CD4-positive, alpha-beta T cell treated with Interleukin-12 subunit alpha and Interleukin-12 subunit beta, for 1 hour (primary cell): ENCODE measurements at places on chromosomes 6 and 20.

- DNase-seq = no peak
These were observed 754.1 kb downstream of the QKI start for GRCh38 chr6:164168595-164168994.

DNA sequence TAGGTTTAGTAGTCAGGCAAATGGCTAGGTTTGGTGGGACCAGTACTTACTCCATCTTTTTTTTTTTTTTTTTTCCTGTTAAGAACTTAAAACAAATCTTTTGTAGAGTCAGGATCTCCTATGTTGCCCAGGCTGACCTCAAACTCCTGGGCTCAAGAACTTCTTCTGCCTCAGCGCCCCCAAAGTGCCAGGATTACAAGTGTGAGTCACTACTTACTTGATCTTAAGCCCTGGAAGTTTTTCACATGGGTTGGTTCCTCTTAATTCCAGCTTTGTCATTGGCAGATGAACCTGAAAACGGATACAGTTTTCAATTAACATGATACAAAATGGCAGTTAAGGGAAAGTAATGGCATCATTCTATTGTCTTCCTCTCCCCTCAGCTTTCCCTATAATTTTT lies 179.4 kb upstream of the JAG1 start:
- DNase-seq = no peak

- DNase-seq = no peak
These were observed 45.2 kb downstream of the KIF16B start for GRCh38 chr20:16528078-16528477.

DNA sequence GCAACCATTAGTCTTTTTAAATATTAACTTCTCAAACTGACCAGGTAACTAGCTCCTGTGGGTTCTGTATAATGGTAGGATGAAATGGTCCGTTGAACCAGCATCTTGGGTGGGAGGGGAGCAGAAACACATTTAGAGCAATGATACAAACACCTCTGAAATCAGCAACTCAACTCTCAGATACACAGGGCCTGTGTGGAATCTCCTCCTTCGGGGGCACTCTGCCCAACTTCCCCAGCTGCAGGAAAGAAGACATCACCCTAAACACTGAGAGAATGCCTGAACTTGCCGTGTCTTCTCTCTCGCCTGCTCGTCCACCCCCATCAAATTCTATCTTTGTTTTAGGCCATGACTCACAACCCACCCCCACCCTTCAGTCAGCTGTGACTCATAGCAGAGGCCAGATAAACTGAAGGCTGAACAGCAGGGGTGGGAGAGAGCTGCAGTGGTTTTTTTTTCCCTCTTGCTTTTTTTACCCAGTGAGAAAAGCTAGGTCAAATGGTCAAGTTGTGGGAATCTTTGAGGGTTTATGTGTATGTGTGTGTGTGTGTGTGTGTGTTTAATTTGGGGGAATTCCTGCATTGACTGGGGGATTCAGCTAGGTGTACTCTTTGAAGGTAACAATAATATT lies 593.4 kb upstream of the JAG1 start:
- DNase-seq = no peak

GRCh38 chr20:52349806-52350205 lies 158.2 kb upstream of the ZFP64 start:
- no peak for DNase-seq

DNA sequence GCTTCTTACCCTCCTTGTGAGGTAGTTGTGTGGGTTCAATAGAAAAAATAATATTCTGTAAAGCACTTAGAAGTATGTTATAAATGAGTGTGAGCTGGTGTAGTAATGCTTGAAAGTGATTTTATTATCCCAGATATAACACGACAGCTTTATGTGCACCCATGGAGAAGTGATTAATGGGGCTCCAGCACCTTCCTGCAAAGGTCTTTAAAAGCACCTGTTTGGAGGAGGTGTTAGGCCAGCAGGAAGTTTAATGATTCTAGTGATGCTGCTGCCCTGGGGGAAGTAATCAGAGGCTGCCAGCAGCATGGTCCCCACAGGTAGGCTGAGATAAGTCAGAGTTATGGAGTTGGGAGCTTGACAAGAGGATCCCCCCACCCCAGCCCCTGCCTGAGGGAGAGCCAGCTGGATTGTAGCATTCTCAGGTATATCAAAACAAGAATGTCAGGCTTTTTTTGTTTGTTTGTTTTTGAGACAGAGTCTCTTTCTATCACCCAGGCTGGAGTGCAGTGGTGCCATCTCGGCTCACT lies 166.3 kb downstream of the PHACTR1 start:
- DNase-seq = no peak

DNA sequence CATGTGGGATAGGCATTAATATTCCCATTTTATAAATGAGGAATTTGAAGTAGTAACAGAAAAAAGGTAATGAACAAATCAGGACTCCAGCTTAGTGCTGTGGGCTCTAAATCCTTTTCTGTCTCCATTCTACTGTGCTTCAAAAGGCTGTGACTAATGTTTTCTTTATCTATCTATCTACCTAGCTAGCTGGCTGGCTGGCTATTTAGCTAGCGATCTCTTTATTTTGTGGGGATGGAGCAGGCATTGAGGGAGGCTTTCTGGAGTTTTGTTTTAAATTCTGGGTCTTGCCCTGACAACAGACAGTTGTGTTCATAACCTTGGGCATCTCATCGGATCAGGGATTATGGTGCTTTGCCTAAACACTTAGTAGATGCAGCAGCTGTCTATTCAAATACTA lies 139.2 kb downstream of the SOX4 start:
- no peak for DNase-seq

GRCh38 chr6:22421198-22421597 lies 124.4 kb upstream of the PRL start:
- no peak for DNase-seq

DNA sequence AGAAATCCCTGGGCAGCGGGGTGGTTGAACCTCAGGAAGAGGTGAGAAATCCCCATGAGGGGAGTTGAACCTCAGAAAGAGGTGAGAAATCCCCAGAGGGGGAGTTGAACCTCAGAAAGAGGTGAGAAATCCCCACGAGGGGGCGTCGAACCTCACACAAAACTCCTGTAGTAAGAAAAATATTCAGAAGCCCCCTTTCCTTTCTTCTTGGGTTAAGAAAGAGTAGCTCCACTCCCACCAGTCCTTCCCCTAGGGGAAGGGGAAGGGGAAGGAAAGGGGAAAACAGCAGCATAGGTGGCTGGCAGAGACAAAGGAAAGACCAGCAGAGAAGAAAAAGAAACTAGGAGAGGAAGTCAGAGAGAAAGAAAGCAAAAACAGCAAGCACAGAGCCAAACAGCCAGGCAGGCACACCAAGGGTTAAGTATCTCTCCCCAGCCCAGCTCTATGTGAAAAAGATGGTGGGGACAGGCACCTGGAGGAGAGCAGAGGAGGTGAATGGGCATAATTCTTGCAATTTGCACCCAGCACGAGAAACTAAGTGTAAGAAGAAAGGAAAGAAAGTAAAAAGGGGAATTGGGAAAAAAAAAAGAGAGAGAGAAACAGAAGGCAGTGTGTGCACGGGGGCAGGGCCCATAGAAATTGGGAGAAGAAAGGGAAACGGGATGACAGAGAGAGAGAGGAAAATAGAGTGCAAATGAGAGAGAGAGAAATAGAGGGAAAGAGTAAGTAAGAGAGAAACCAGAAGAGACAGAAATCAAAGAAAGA lies 88.2 kb downstream of the PLG start:
- DNase-seq = no peak
